ENCODE measurements at places on chromosomes 2 and 18. TPM values are rescaled to one million over a fixed set of nuclear protein-coding genes. Genes with fewer than 3 reads are reported as not detected.

The NDUFV2 gene
- total RNA-seq, result 181 TPM

The DIS3L2 gene
- total RNA-seq, result 22.8 TPM

The EFHD1 gene
- 16.8 TPM for total RNA-seq

The SERPINB4 gene
- total RNA-seq, result not detected

The NIFK gene
- 19.8 TPM for total RNA-seq

- no peak overlapping the region for H3K4me3 ChIP-seq
- H3K36me3 ChIP-seq, result no peaks in the 10 kb centered on the region
- H3K27ac ChIP-seq, result no peak overlapping the region
- no peaks in the 10 kb centered on the region for H3K27me3 ChIP-seq
Measured at GRCh38 chr18:48809365-48809764, 141.4 kb downstream of the SMAD7 start.

GRCh38 chr2:224449212-224450147 is 47.6 kb upstream of the FAM124B start:
- no peaks in the 10 kb centered on the region for H3K36me3 ChIP-seq
- no peak overlapping the region for H3K4me3 ChIP-seq
- no peaks in the 10 kb centered on the region for H3K4me1 ChIP-seq
- DNase-seq, result no peak

DNA sequence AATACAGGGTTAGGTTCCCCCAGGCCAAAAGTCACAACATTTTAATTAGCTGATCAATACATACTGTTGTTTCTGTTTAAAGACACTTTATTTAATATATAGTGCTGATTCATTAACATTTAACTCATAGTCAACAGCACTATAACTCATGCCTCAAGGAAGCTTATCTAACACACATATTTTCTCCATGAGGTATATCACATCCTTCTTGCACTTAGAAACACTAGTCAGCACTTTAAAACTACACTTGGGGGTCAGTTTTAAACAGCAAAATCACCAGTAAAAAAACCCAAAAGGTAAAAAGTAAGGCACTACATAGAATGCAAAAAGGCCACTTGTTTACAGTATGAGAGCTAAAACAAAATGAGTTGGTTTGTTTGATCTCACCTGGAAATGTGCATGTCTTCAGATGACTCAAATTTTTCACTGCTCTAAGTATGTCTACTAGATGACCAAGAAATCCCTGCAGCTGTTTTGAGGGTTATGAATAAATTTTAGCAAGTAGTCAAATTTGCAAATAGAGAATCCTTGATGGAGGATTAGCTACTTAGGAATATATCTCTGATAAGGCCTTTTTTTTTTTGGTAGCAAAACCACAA is 54.1 kb upstream of the EPB41L5 start:
- H3K27ac ChIP-seq, result no peak overlapping the region
- no peaks in the 10 kb centered on the region for H3K27me3 ChIP-seq
- H3K4me1 ChIP-seq, result no peaks in the 10 kb centered on the region
- no peak overlapping the region for H3K4me3 ChIP-seq

GRCh38 chr18:7541835-7542234 is 25.3 kb upstream of the PTPRM start:
- H3K27me3 ChIP-seq, result no peaks in the 10 kb centered on the region
- H3K27ac ChIP-seq, result no peak overlapping the region
- H3K36me3 ChIP-seq, result no peaks in the 10 kb centered on the region
- H3K4me3 ChIP-seq, result no peak overlapping the region

GRCh38 chr2:98551316-98551715 is 57.0 kb downstream of the COA5 start:
- H3K36me3 ChIP-seq, result peaks cover 75% of the 10 kb centered on the region
- H3K27ac ChIP-seq, result no peak overlapping the region
- no peaks in the 10 kb centered on the region for H3K4me1 ChIP-seq

- peak overlapping the region; percentile 67 for H3K4me3 ChIP-seq
- H3K36me3 ChIP-seq, result no peaks in the 10 kb centered on the region
- no peak for DNase-seq
- peaks cover 39% of the 10 kb centered on the region for H3K4me1 ChIP-seq
- H3K27ac ChIP-seq, result peak overlapping the region; percentile 97
Measured at GRCh38 chr2:170930131-170930990, 1.3 kb downstream of the GORASP2 start.

- no peaks in the 10 kb centered on the region for H3K4me1 ChIP-seq
- DNase-seq, result no peak
- no peaks in the 10 kb centered on the region for H3K36me3 ChIP-seq
Measured at GRCh38 chr2:74572178-74572925, 17.8 kb downstream of the DOK1 start.

GRCh38 chr2:2698182-2699120 is 367.4 kb upstream of the MYT1L start:
- H3K36me3 ChIP-seq, result no peaks in the 10 kb centered on the region
- H3K27ac ChIP-seq, result no peak overlapping the region
- no peaks in the 10 kb centered on the region for H3K27me3 ChIP-seq
- H3K4me3 ChIP-seq, result no peak overlapping the region
- H3K4me1 ChIP-seq, result no peaks in the 10 kb centered on the region

- no peaks in the 10 kb centered on the region for H3K36me3 ChIP-seq
- DNase-seq, result no peak
- no peaks in the 10 kb centered on the region for H3K27me3 ChIP-seq
- H3K27ac ChIP-seq, result no peak overlapping the region
Measured at GRCh38 chr18:75376004-75376403, 51.5 kb downstream of the SMIM21 start.

DNA sequence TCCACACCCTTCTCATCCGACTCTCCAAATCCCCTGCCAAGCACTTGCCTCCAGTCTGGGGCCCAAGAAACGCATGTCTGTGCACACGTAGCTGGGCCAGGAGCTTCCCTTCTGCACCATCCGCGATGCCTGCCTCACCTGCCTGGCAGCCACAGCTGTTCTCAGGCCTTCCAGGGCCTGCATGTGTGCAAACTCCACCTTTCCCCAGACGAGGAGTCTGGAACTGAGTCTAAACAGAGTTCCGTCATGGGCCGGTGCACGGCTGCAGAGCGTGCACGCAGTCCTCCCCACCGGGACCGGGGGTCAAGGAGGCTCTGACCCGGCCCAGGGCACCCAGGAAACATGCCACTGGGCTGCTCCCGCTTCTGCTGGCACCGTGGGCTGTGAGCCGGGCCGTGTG is 66.8 kb upstream of the SALL3 start:
- peaks cover 44% of the 10 kb centered on the region for H3K27me3 ChIP-seq
- DNase-seq, result no peak
- no peaks in the 10 kb centered on the region for H3K36me3 ChIP-seq
- H3K4me3 ChIP-seq, result no peak overlapping the region
- H3K27ac ChIP-seq, result no peak overlapping the region

- H3K27me3 ChIP-seq, result no peaks in the 10 kb centered on the region
- H3K4me1 ChIP-seq, result no peaks in the 10 kb centered on the region
- H3K4me3 ChIP-seq, result no peak overlapping the region
- no peaks in the 10 kb centered on the region for H3K36me3 ChIP-seq
- no peak for DNase-seq
Measured at GRCh38 chr2:196181484-196181883, 10.1 kb upstream of the STK17B start.

GRCh38 chr2:179037807-179038206 is 12.1 kb downstream of the CCDC141 start:
- H3K27me3 ChIP-seq, result no peaks in the 10 kb centered on the region
- DNase-seq, result no peak
- no peaks in the 10 kb centered on the region for H3K4me1 ChIP-seq
- H3K36me3 ChIP-seq, result no peaks in the 10 kb centered on the region
- no peak overlapping the region for H3K27ac ChIP-seq

Data from esophagus muscularis mucosa (tissue), 4 donors.